ENCODE measurements at places on chromosomes 6 and 20. TPM values are rescaled to one million over a fixed set of nuclear protein-coding genes. Genes with fewer than 3 reads are reported as not detected.

The TP53INP2 gene
- total RNA-seq: 14.4 TPM

The ABHD16B gene
- not detected for total RNA-seq

The LY6G6C gene
- total RNA-seq: not detected

The CCM2L gene
- total RNA-seq: 1.5 TPM

The DEFB132 gene
- 0.15 TPM for total RNA-seq

The COX4I2 gene
- not detected for total RNA-seq

The AVP gene
- not detected for total RNA-seq

The TRAPPC3L gene
- not detected for total RNA-seq

The SOBP gene
- total RNA-seq: 1.7 TPM

The IP6K3 gene
- total RNA-seq: 4.1 TPM

The GPR63 gene
- 0.05 TPM for total RNA-seq

The NKX2-4 gene
- not detected for total RNA-seq

The NEU1 gene
- total RNA-seq: 20.1 TPM

The GABRR2 gene
- 0.58 TPM for total RNA-seq

The NKAIN4 gene
- not detected for total RNA-seq

The PERP gene
- total RNA-seq: 36.4 TPM

The SLC22A7 gene
- total RNA-seq: 269 TPM

The SYNDIG1 gene
- not detected for total RNA-seq

The MUCL3 gene
- not detected for total RNA-seq

The SALL4 gene
- total RNA-seq: 1.3 TPM

The CDH26 gene
- 0.38 TPM for total RNA-seq

The PDRG1 gene
- 5.1 TPM for total RNA-seq

The ZC2HC1B gene
- not detected for total RNA-seq

The EPHA7 gene
- total RNA-seq: 0.10 TPM

The REM1 gene
- total RNA-seq: not detected

The DNAH8 gene
- total RNA-seq: 0.03 TPM

The PI16 gene
- not detected for total RNA-seq

The C20orf202 gene
- not detected for total RNA-seq

The C20orf141 gene
- not detected for total RNA-seq
